Pulmonary artery endothelial cell (primary cell): ENCODE measurements at places on chromosomes 3 and 15. TPM values are rescaled to one million over a fixed set of nuclear protein-coding genes. Genes with fewer than 3 reads are reported as not detected.

DNA sequence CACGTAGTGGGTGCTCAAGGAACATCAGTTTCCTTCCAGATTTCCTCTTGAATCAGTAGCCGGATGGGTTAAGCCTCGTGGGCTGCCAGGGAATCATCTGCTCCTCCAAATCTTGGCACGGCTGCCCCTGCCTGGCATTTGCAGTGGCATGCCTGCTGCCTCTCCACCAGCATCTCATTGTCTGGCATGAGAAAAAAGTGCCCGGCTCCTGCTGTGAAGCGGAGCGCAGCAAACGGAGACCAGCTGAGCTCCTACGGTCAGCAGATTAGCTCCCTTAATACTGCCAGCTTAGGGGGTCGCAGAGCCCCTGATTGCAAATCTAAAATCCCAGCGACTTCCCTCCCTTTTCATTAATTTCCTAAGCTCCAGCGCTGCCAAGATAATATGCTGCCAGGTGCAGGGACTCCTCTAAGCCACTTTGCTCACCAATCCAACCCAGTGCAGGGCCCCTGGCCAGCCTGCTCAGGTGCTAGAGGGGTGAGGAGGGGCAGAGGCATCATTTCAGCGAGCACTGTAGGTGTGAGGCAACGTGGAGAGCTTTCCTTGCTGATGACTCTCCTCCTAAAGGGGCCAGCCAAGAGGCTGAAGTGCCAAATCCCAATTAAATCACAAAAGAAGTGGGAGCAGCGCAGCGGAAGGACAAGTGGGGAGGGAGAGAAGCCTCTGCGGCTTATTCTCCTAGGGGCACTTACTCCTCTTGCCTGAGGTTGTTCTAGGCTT, 49.6 kb upstream of the ST8SIA2 start:
- no peak for DNase-seq

The PTH1R gene
- 0.35 and 0.40 TPM in 2 replicates for total RNA-seq

DNA sequence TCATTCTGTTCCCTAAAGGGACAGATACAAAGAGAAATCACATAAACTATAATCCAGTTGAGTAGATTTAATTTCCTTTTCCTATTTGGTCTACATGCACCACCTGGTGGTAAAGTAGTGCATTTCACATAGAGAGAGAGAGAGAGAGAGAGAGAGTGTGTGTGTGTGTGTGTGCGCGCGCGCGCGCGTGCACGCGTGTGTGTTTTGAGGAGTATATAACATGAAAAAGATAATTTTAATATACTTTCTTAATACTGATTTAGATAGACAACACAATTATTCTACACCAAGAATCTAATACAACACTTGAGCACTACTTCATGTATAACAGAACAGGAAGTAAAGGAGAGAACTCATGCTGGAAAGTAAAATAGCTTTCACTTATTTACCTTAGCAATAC, 1.1 kb upstream of the FGF7 start:
- DNase-seq = peak; percentile 3

DNA sequence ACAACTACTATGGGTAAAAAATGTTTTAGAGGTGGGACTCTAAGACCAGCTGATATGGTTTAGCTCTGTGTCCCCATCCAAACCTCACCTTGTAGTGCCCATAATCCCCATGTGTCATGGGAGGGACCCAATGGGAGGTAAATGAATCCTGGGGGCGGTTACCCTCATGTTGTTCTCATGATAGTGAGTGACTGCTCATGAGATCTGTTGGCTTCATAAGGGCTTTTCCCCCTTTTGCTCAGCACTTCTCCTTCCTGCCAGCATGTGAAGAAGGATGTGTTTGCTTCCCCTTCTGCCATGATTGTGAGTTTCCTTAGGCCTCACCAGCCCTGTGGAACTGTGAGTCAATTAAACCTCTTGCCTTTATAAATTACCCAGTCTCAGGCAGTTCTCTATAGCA, 45.7 kb downstream of the FAM98B start:
- no peak for DNase-seq

GRCh38 chr15:69919816-69920215, 177.9 kb downstream of the TLE3 start:
- DNase-seq = no peak

- DNase-seq = no peak
Measured at GRCh38 chr3:11356269-11356668, 84.1 kb downstream of the ATG7 start.

DNA sequence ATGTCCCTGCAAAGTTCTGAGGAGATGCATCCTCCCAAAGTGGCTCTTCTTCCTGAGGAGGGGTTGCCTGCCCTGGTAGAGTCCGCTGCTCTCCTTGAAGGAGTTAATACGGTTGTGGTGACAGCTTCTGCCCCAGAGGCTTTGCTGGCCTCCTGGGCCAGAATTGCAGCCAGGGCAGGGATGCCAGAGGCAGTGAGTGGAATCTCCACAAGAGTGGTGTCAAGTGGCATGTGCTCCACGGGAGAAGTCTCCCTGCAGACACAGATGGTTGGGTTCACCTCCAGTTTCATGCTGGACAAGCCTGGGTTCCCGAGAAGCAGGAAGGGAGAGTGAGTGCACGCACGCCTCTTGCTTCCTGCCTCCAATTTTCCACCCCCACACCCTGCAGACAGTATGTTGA, 105.5 kb downstream of the SLC25A26 start:
- no peak for DNase-seq

- DNase-seq = no peak
Measured at GRCh38 chr15:70436428-70436827, 326.9 kb downstream of the UACA start.

The EAF2 gene
- total RNA-seq = 1.4 and 3.5 TPM in 2 replicates

The ARHGAP11A gene
- total RNA-seq = 22.9 and 35.9 TPM in 2 replicates

The HTR3E gene
- not detected in 2 replicates for total RNA-seq

- DNase-seq = no peak
Measured at GRCh38 chr3:45832699-45833098, 9.2 kb downstream of the LZTFL1 start.

- no peak for DNase-seq
Measured at GRCh38 chr3:183381179-183381578, 47.2 kb downstream of the MCF2L2 start.

DNA sequence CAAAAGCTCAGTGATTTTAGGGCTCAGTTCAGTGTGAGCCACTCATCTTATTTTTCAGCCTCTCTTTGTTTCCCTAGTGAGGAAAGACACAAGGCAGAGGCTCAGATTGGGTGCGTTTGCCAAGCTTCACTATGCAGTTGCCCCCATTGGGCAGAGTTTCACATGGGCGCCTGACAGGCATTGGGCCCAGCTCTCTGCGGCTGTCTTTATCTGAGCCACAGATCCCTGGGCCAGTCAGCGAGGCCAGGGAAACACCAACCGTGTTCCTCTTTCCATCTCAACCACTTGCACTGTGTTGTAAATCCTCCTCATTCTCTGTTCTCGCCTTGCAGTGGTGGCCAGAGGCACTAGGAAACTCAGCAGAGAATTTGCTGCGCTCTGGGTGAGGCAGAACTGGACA, 10.8 kb downstream of the ESYT3 start:
- DNase-seq = no peak

DNA sequence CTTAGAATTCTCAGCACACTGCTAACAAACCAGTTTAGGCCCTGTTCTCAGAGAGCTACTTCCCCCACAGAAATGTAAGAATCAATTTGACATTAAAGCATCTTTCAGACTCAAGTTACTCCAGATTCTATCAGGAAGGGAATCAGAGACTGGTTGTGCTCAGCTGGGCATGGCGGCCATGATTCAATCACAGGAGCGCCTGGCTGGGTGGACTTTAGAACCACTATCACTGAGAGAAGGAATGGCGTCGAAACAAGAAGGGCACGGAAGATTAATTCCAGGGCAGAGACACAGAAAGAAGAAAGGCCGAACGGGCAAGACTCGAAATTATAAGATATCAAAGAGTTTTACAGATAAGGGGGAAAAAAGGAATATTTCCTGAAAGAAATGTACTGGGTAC, 6.2 kb downstream of the TNIK start:
- no peak for DNase-seq

The RASGRF1 gene
- total RNA-seq = not detected in 2 replicates

DNA sequence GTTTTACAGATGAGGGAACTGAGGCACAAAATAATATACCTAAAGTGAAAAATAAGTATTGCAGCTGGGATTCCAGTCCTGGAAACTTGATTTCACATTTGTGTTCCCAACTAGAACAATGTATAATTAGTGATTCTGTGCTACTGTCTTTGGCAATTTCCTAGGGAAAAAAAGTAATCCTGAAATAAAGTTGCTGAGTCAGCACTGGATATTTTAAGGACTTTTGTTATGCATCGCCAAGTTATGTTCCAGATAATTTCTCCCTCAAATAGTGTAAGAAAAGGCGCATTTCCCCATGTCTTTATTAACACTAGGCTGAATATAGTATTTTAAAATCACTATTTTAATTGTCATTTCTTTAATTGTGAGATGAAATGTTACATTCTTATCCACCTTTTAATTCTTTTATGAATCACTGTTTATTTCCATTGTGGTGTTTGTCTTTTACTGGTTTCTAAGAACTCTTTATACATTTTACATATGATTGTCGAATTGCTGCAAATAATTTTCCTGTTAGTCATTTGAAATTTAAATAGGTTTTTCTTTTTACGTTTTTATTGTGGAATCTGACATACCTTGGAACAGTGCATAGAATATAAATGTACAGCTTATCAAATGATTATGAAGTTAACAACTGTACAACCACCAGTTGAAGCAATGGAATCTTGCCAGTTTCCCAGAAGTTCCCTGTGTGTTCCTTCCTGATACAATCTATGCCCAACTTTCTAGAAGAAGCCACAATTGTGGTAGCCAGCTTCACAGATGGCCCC, 56.6 kb downstream of the SH3GL3 start:
- DNase-seq = no peak

DNA sequence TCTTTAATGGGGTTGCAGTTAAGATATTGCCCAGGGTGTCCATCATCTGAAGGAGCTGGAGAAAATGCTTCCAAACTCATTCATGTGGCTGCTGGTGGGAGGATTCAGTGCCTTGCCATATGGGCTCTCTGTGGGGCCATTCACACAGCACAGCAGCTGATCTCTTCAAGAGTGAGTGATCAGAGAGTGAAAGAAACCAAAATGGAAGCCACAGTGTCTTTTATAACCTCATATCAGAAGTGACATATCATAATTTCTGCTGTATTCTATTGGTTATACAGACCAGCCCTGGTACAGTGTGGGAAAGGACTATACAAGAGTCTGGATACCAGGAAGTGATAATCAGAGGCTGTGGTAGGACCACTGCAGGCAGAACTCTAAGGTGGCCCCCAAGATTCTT, 33.6 kb downstream of the HHLA2 start:
- no peak for DNase-seq

DNA sequence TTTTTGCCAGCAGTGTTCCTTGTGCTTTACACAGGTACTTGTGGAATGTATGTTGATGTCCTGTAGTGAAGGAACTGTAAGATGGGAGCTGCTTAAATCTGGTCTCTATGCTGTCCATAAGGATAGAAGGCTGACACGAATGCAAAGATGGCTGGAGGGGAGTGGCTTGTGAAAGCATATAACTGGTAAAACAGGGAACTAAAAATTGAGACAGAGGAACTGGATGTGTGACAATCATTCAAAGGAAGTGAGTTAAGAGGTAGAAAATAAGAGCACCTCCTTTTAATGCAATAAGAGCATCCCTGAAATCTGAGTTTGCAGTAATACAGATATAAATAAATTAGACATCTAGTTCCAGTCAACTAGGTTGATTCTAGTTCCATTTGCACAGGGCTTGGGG, 35.2 kb downstream of the RNF13 start:
- DNase-seq = no peak

GRCh38 chr3:15635121-15635661, 33.6 kb downstream of the BTD start:
- DNase-seq = no peak

DNA sequence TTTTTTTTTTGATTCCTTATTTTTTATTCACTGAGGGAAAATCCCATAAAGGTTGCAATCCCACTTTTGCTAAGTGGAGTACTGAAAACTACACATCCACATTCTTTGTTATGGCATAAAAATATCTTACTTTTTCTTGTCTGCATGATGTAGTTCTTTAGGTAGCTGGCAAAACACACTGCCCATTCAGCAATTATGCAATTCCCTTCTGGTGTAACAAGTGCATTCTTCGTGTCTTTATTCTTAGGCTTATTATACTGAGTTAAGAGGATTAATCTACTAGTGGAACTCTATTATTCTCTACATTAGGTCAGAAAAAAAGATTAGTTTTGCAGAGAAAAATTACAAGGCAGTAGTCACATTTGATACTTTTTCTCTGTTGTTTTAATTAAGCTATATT, 403.8 kb upstream of the GBE1 start:
- DNase-seq = no peak

DNA sequence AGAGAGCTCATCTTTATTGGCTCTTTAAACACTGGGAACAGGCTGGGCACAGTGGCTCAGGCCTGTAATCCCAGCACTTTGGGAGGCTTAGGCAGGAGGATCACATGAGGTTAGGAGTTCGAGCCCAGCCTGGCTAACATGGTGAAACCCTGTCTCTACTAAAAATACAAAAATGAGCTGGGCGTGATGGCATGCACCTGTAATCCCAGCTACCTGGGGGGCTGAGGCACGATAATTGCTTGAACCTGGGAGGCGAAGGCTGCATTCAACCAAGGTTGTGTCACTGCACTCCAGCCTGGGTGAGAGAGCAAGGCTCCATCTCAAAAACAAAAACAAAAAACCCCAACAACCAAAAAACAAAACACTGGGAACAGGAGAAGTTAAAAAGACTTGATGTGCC, 72.1 kb downstream of the CHAC1 start:
- DNase-seq = no peak

The PP2D1 gene
- not detected in 2 replicates for total RNA-seq

The UROC1 gene
- not detected in 2 replicates for total RNA-seq

The PPP1R14D gene
- not detected in 2 replicates for total RNA-seq

GRCh38 chr3:15010664-15011063, 54.5 kb downstream of the MRPS25 start:
- DNase-seq = no peak

- DNase-seq = no peak
Measured at GRCh38 chr15:99916668-99917223, 183.5 kb upstream of the LYSMD4 start.

DNA sequence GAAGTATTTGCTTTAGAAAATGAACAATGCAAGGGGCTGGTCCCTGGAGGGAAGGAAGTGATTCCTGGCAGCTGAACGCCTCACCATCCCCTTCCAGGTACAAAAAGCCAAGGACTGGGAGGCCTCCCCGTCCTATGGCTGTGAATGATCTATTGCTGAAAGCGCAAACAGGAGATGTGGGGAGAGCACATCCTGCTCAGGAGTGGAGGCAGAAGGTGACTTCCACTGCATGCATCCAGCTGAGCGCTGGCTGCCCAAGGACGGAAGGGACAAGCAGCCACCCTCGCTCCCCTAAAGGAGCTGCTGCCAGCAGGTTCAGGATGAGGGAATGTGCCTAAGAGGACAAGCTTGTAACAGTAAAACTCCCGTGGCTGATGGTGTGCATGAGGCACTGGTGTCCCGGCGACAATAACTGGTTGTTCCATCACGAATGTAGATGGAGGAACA, 41.4 kb downstream of the ABTB1 start:
- peak; percentile 37 for DNase-seq

DNA sequence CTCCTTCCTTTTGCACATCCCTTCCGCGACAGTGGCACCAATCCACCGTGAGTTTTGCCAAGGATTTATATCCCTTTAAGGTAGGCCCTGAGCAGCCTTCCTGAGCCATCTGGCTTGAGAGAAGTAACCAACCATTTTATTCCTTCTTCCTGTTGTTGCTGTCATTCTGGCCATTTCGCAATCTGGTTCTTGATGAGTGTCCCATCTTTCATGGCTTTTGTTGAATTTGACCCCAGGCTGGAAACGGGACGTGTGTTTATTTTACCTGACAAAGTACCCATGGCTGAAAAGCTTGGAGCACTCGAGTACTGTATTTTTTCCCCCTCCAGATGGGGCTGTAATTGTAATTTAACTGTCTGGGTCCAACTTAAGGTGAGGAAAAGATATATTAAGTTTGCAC, 173.4 kb downstream of the WNT5A start:
- no peak for DNase-seq

GRCh38 chr3:161406594-161407555, 35.6 kb upstream of the SPTSSB start:
- no peak for DNase-seq

The NPHP3 gene
- 19.7 and 22.5 TPM in 2 replicates for total RNA-seq
